Suprapubic skin (tissue), 4 donors: ENCODE measurements at places on chromosomes 3 and 15. TPM values are rescaled to one million over a fixed set of nuclear protein-coding genes. Genes with fewer than 3 reads are reported as not detected.

DNA sequence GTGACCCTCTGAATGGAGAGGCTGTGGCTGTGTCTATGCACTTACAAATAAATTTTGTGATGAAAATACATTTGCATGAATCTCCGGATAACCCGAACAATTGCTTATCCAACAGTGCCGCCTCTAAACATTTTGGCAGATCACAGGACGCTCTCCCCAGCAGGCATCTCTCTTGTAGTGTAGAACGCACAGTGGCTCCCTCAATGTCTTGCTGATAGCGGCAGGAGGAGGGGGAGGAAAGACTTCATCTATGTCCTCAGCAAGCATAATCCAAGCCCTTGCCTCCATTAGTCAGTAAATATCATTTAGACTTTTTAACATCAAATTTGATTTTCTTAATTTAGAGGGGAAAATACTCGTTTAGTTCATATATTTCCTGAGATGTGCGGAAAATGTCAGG, 318.1 kb upstream of the IGF1R start:
- DNase-seq: no peak

GRCh38 chr3:151236736-151237135, 33.7 kb upstream of the GPR171 start:
- no peak for DNase-seq

DNA sequence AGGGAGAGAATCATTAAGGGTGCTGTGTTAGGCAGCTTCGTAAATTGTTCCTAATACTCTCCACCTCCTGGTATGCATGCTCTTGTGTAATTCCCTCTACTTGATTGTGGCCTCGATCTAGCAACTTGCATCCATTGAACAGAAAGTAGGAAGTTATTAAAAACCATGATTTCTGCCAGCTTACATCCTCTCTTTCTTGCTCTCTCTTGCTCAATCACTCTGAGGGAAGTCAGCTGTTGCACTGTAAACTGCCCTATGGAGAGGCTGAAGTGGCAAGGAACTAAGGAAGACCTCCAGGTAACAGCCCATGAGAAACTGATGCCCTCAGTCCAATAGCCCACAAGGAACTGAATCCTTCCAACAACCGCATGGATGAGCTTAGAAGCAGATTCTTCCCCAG, 92.6 kb downstream of the ERC2 start:
- no peak for DNase-seq

PDIA5 gene
- 9.2 TPM for total RNA-seq

TERC gene
- total RNA-seq: 33.2 TPM

DNA sequence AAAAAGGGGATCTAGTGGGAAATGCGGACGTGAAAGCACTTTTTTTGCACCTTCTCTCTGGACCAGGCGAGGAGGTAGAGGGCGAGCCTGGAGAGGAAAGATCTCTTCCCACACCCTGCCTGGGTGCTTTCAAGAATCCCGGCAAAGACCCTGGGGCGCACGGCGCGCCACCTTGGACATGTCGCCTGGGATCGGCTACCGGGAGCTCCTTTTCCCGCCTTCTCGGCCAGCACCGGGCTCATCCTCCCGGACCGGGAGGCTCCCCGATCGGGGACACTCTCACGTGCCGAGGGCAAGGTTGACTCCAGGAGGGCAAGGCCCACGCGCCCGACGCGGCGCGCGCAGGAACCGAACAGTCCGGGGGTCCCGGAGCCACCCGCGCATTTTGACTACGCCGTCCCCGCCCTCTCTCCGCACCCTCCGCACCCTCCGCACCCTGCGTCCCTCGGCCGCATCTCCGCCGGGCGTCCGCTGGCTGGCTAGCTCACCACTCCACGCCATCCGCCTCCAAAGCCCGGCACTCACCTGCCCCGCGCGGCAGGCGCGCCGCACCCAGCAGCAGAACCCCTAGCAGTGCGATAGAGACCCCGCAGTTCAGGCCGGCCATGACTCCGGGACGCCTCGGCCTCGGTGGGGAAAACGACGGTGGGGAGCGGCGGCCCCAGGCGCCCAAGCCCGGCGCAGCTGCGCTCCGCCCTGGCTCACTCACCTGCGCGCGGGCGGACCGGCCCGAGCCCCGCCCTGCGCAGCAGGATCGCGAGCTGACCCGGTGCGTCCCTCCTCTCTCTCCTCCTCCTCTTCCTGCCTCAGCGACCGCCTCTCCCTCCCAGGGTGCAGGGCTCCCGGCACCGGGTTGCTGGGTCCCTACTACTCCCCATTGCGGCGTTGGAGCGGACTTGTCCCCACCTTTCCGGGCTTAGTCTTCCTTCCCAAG, at the start of gene CDCP1:
Gene CDCP1, minus strand, starts transcription at position 698 of the 934 bp plus-strand sequence. Its CDS starts 91 bp downstream, at position 607.
- no peak for DNase-seq

DNA sequence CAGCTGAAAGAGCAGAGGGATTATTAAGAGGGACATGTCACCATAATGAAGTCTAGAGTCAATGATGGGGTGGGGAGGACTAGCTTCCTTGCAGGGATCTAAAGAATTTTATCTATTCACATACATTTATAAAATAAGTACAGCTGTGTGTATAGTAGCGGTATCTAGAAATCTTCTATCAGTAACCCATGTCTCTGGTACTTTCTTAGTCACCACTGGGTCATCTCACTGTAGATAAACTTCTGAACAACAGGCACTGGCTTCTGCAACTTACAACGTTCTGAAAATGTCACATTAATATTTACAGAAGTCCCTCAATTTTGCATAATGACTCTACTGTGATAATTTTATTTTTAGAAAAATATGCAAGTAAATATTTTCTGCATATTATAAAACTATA, 401.7 kb downstream of the TBC1D5 start:
- no peak for DNase-seq

- DNase-seq: no peak
Observed at GRCh38 chr3:14122301-14122700, 2.4 kb downstream of the CHCHD4 start.

HRG gene
- total RNA-seq: not detected
